ENCODE measurements at places on chromosomes 13 and 19. TPM values are rescaled to one million over a fixed set of nuclear protein-coding genes. Genes with fewer than 3 reads are reported as not detected.

Gene LILRB2
- polyA plus RNA-seq: 2.7 TPM

Gene UHRF1
- polyA plus RNA-seq: 40.1 TPM

Gene OR7C1
- polyA plus RNA-seq: 0.18 TPM

Gene LDLR
- polyA plus RNA-seq: 20.4 TPM

Gene ZNF526
- polyA plus RNA-seq: 6.7 TPM

Gene ZNF529
- polyA plus RNA-seq: 15.3 TPM

Gene CRLF1
- polyA plus RNA-seq: 6.4 TPM

Gene PPP1R15A
- polyA plus RNA-seq: 59.4 TPM

Gene GIPC3
- 2.1 TPM for polyA plus RNA-seq

Gene LILRA2
- polyA plus RNA-seq: 0.74 TPM
